ENCODE measurements at places on chromosomes 7 and 10.

DNA sequence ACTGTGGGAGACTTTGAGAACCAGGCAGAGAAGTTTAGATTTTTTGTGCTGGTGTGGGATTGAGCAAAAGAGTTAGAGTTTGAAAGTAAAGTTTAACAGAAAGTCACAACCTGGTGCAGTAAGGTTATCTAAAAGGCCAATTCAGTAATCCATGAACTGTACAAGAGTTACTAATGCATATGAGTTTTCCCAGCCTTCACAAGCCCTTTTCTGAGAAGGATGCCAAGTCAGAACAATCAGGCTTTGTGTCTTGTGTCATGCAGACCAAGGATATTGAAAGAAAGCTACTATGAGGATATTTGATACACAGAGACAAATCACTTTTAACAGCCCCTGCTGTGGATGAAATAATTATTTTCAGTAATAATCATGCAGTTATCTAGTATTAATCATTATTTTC lies 68.8 kb upstream of the MYO3A start:
- DNase-seq, result no peak

- DNase-seq, result no peak
Measured at GRCh38 chr10:29617880-29618340, 16.9 kb downstream of the SVIL start.

- DNase-seq, result no peak
Measured at GRCh38 chr7:77409005-77409738, 7.0 kb downstream of the GSAP start.

DNA sequence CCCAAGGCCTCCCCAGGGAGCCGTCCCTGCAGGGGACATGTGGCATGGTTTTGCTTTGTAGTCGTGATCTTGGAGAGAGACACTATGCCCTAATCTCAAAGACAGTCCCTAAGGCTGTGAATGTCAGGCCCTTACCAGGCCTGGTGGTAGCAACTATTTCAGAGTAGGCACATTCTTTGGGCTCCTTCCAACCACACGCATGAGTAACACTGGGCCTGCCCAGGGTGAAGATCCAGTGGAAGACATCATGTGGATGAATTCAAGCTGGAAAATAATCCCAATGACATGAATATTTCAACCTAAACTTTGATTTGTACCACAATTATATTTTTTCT lies 39.5 kb upstream of the INSIG1 start:
- DNase-seq, result no peak

GRCh38 chr7:124724507-124725192 lies 40.9 kb downstream of the GPR37 start:
- no peak for DNase-seq

- no peak for DNase-seq
Measured at GRCh38 chr7:26626156-26626555, 238.2 kb downstream of the SKAP2 start.

DNA sequence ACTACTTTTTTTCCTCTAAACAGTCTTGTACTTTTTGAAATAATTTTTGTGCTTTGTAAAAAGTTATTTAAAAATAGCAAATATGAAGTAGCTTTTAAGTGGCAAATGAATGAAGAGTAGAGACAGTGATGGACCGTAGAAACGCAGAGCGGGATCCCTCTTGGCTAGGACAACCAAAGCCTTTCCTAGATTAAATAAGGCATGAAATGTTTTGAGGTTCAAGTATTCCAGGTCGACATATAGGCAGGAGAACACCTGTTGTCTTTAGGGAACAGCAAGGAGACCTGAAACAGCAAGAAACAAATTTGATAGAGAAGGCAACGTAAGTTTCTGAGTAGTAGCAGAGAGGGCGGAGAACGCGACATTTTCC lies 662 bp upstream of the PPRC1 start:
- DNase-seq, result no peak

DNA sequence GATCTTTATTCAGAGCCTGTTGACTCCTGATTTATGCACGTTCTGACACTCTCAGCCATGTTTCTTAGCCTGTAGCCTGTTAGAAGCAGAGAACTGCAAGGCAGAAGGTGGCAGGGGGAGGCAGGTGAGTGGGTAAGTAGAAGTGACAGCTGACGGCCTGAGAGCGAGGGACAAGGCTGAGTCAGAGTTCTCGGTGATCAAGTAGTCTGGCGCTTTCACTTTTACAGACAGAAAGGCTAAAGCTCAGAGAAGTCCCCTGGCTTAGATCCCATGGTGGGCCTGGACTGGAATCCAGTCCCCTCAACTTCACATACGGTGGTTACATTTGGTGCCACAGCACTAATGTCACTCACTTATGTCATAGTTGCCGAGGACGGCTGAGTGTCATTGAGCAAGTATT lies 139.0 kb downstream of the TACC2 start:
- DNase-seq, result peak; percentile 31

- DNase-seq, result no peak
Measured at GRCh38 chr7:91330866-91331265, 66.6 kb downstream of the FZD1 start.

DNA sequence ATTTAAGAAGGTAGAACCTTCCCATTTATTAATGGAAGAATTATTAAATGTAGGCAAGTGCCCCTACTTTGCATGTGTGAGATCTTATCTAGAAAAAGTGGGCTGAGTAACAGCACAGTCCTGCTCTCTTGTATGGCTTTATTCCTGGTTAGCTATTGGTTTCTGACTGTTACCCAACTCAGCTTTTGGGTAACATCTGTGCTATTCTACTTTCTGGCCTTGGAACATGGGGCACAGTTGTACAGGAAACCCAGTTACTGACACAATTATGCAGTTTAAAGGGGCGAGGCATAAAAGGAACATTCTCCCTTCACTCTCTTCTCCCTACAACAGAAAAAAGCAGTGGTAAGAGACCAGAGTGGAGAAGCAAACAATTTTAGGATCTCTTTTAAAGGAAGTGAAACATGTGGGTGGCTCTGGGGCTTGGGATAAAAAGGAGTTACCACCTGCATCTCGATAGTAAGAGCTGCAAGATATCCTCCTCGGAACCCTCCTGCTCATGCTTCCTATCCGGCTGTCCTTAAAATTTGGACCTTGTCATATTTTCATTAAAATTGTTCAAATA lies 16.0 kb downstream of the NUDT5 start:
- DNase-seq, result no peak

DNA sequence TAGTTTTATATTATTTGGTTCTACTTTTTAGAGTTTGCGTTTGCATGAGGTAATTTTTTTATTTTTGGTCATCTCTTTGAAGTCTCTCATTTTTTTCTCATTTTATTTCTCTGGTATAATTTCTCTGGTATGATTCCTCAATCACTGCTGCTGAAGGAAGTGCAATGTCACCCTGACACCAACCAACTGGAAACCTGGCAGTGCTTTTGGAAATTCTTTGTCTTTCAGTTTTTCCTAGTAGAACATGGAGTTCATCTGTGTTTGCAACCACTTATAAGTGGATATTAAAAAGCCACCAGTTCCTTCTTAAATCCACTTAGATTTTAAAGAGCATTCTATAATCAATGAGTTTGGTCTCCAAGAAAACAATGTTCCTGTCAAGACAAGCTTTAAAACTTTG lies 291.8 kb downstream of the PRKG1 start:
- DNase-seq, result no peak

DNA sequence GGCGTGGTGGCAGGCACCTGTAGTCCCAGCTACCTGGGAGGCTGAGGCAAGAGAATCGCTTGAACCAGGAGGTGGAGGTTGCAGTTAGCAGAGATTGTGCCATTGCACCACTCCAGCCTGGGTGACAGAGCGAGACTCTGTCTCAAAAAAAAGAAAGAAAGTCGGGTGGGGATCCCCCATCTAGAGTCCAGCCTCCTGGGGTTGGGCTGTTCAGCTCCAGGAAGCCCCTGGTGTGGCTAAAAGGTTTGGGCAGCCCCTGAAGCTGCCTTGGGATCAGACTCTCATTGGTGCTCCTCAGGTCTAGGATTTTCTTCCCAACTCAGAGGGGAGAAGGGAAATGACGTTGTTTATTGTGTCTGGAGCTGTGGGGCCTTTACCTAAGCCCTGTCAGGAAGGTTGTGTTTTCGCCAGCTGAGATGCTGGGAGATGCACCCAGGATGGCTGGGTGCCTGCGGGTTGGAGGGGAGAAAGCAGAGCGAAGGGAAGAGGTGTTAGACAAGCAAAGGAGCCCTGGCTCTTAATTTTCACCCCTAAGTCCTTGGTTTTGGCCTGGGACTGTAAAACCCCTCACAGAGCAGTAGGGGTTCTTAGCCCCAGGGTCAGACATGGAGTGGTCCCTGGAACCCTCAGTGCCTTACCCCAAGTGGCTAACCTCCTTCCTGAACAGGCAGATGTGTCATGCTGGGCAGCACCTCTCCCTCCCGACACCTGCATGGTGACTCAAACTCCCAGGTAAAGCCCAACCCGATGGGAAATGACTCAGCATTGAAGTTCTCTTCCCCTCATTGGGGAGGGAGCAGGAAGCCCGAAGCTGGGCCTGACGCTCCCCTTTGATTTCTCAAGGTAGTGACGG lies 21.1 kb downstream of the PLAU start:
- peak; percentile 76 for DNase-seq

- DNase-seq, result no peak
Measured at GRCh38 chr10:48536156-48536500, 68.7 kb downstream of the ARHGAP22 start.

GRCh38 chr7:115558161-115558560 lies 472.4 kb downstream of the TFEC start:
- no peak for DNase-seq

- DNase-seq, result no peak
Measured at GRCh38 chr10:77279207-77279606, 358.4 kb downstream of the KCNMA1 start.

DNA sequence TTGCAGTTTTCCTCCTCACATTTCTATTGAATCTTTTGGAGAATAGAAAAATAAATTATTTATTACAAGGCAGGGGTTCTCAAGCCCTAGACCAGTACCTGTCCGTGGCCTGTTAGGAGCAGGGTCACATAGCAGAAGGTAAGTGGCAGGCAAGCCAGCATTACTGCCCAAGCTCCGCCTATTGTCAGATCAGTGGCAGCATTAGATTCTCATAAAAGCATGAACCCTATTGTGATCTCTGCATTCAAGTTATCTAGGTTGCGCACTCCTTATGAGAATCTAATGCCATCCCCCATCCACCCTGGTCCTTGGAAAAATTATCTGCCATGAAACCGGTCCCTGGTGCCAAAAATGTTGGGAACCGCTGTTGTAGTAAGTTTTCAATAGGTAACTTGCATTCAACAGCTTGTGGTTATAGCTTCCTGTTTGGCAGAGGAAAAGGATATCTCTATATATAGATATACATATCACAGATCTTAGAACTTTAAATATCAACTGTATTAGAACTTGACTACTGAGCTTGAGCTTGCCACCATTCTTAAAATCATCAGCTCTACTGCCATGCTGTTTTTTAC lies 165.1 kb downstream of the AHR start:
- DNase-seq, result no peak

- DNase-seq, result peak; percentile 90
Measured at GRCh38 chr7:21261627-21262594, 166.0 kb upstream of the SP4 start.

GRCh38 chr7:95933618-95934017 lies 161.3 kb downstream of the DYNC1I1 start:
- DNase-seq, result no peak

GRCh38 chr7:29975561-29975960 lies 14.0 kb downstream of the SCRN1 start:
- DNase-seq, result no peak

GRCh38 chr10:119705434-119705831 lies 20.4 kb upstream of the INPP5F start:
- no peak for DNase-seq

GRCh38 chr10:101558671-101559595 lies 29.1 kb downstream of the POLL start:
- DNase-seq, result no peak

DNA sequence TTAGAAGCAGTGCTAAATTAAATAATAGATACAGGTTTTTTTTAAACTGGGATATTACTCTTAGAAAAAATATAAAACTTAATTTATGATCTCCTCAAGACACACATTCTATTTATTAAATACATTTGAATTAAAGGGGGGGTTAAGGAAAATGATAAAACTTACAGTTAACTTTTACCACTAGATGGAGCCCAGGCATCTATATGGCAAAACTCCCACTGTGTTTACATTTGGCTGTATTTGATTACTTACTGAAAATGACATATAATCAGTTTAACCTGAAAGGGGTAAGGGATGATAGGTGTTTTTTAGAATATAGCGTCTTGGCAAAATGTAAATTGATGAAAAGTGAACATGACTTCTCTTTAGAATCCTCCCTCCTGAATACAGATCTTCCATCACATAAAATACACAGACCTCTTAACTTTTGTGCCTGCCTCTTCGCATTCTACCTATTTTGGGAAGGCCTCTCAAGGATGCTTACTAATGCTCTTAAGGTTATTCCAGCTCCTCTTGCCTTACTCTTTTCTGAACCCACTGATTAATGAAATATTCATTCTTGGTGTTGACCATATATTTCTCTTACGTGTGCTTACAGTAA lies 235.7 kb downstream of the AGMO start:
- no peak for DNase-seq

GRCh38 chr10:94546049-94546900 lies 687 bp downstream of the HELLS start:
- no peak for DNase-seq

DNA sequence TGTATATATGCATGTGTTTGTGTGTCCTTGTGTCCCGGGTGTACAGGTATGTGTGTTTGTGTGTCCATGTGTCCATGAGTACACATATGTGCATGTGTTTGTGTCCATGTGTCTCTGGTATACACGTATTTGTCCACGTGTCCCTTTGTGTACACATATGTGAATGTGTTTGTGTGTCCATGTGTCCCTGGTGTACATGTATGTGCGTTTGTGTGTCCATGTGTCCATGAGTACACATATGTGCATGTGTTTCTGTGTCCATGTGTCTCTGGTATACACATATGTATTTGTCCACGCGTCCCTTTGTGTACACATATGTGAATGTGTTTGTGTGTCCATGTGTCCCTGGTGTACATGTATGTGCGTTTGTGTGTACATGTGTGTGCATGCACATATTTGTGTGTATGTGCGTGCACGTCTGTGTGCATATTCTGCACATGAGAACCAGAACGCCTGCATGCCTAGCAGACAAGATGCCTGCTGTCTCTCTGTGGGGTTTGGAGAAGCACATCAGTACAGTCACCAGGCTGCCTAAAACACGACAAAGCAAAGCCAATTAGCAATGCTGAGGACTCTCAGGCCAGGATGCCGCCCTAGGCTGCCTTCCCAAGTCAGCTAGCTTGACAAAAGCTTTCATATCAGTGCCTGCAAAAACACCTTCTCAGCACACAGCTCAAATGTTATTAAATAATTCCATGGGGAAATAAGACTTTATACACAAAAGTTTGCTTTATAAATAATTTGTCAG lies 327.8 kb downstream of the PTPRN2 start:
- DNase-seq, result peak; percentile 43

GRCh38 chr7:106840342-106840741 lies 24.7 kb upstream of the PIK3CG start:
- peak; percentile 12 for DNase-seq

GRCh38 chr10:125097409-125098070 lies 62.8 kb downstream of the CTBP2 start:
- DNase-seq, result no peak

GRCh38 chr10:59333701-59334100 lies 28.6 kb downstream of the FAM13C start:
- no peak for DNase-seq

DNA sequence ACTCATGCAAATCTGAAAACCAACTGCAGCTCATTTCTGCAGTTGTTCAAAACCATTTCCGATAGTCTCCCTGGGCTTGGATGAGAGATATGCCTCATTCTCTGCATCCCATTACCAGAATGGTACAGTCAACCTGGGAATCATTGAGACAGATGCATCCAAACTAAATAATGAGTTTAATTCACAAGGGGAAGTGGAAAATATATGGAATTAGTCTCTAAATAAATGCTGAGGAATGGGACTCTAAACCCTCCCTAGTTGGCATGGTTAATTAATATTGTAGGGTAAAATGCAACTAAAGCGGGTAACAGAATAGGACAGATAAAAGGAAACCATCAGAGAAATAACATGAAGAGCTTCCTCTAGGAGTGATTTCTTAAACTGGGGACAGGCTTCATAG lies 118.9 kb downstream of the AMPH start:
- DNase-seq, result no peak

All from ELF-1 (cell line).